ENCODE measurements at places on chromosomes 4 and X.

DNA sequence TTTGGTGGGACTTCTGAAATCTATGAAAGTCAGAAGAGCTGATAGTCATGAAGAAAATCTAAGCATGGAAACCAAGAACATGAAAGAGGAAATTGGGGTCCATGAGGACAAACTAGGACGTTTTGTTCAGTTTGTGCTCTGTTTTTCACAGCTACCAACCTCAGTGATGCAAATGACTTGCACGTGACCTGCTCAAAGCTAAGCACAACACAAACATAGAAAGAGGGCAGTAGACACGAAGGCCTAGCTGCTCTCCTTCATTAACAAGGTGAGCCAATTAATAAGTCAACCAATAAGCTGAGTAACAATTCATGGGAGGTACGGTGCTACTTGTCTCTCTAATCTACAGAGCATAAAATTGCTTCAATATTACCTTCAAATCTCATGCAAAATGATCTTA, 684.1 kb downstream of the TRAM1L1 start:
- no peak for DNase-seq

- no peak for DNase-seq
These were observed 439.8 kb downstream of the NLGN4X start for GRCh38 chrX:5788910-5789309.

DNA sequence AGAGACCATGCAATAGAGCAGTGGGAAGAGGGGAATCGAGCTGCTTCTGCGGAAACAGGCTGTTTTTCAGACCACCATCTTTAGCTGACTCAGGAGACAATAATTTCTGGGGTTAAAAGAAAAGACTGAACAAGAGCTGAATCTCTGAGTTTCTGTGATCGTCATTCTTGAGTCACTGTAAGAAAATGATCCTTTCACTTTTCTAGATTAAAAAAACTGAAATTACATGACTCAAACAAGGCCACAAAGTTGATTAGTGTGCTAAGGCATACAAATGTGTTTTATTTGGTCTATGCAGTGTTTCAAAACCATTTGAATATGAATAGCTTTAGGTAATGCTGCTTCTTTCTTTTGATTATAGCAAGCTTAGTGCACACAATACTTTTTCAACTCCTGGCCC, 194.4 kb upstream of the RPL34 start:
- no peak for DNase-seq

GRCh38 chrX:135973025-135973547, 702 bp downstream of the MMGT1 start:
- DNase-seq: no peak

DNA sequence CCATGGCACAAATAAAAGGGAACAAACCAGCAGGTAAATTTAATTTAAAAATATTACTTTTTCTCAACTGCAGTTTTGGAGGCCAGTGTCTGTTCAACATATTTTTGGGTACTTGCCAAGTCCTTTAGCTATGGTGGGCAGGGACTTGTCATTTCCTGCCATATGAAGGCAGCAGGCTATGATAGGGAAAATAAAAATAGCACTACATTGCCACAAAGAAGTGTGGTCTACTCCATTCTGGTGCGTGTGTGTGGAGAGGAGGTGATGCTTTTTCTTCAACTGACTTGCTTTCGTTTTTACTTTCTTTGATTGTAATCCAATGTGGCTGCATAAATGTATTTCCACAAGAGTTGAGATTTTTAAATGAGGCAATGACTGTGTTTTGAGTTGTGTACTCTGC, 17.2 kb downstream of the GPR174 start:
- DNase-seq: peak; percentile 9

DNA sequence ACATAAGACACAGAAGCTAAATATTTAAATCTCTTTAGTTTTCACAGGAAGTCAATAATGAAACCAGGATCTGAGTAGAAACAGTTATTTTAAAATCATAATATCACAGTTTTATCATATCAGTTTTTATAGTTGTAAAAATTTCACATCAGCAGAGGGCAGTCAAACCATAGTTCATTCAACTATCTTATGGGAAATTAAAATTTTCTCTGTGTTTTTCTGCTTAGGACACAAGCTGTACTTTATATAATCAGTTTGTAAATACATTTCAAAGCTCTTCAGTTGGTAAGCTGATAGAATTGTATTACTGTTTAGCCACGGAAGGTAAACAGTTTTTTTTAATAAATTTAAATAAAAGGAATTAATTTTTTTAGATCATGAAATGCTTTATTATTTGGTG, 204.8 kb upstream of the NUDT6 start:
- no peak for DNase-seq

GRCh38 chr4:186725469-186726425, 2.1 kb upstream of the FAT1 start:
- DNase-seq: no peak

- DNase-seq: no peak
These were observed 387.3 kb upstream of the ADGRL3 start for GRCh38 chr4:60812811-60813210.

DNA sequence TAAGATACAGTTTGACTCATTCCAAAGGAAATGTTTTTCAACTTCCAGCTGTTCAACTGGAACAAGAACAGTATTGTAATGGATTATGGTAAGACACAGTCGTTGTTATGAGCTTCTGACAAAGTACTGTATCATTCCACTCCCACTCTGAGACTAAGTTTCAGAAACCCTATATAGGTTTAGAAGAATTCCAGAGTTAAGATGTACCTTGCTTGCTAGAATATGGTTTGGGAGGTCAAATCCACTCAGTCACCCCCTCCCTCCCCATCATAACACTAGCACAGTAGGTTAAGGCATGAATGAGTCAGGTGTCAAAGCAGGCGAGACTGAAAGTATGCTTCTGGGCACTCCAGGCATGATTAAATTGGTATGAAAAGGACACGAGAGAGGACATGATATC, 339.7 kb downstream of the DMD start:
- no peak for DNase-seq

- no peak for DNase-seq
These were observed 41.8 kb downstream of the PALLD start for GRCh38 chr4:168538632-168539031.

DNA sequence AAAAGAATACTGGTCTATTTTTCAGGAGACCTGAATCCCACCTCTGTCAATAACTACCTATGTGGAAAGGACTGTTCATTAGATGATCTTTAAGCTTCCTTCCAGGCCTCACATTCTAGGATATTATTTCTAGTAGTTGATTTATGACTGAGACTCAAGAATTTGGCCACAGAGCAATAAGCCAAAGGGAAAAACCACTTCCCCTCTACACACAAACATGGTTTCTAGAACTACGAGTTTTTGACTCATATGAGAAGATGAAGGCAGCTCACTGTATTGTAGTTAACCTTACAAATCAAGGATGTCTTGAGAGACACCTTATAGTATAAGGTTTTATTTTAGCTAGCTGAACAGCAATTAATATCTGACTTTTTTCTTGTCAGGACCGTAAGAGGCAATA, 36.9 kb upstream of the GDPD2 start:
- no peak for DNase-seq

DNA sequence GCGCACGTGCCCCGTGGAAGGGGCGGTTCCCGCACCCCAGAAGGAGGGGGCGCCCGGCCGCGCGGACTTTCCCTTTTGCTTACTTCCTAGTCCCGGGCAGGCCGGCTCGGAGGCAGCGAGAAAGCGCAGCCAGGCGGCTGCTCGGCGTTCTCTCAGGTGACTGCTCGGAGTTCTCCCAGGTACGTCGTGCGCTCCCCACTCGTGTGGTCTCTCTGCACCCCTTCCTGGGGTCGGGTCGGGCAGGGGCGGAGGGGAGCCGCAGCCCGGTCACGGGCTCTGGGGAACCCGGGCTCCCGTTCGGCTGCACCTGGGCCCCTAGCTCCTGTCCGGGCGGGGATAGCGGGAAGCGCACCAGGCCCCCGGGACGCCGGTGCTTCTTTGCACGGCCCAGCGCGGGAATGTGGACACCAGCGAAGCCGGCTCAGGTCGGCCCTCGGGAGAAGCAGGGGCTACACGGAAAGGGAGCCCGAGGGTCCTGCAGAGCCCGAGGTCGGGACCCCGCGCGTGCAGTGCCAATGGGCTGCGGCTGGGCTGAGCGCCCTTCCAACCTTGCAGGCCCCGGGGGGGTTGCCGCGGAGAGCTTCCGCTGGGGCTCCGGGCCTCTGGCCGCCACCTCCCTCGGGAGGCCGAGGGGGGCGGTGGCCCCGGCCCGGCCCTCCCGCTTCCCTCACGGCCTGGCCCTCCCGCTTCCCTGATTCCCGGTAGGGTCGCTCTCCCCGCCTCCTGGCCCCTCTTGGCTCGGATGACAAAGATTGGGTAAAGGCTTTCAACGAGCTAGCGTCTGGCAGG, at the start of gene TLR2:
Gene TLR2, plus strand, starts transcription at position 99 of the 789 bp plus-strand sequence. CDS start 18,628 bp downstream, outside the sequence.
- DNase-seq: peak; percentile 33

GRCh38 chrX:75151827-75152592, 4.1 kb downstream of the ABCB7 start:
- DNase-seq: no peak

DNA sequence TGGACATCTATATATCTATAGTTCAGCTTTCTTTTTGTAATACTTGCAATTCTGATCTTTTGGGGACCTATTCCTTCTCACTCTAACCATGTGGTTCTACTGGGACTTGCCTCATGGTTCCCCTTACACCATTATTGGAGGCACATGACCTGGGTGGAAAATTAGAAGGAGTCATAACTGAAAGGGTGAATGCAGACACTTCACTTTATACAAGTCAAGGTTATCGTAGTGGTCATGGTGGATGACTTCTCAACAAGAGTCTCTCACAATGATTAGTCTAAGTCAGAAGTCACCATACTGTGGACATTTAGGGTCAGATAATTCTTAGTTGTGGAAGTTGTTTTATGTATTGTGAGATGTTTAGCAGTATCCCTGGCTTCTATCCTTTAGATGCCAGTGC, 10.5 kb upstream of the EIF4E start:
- DNase-seq: no peak

DNA sequence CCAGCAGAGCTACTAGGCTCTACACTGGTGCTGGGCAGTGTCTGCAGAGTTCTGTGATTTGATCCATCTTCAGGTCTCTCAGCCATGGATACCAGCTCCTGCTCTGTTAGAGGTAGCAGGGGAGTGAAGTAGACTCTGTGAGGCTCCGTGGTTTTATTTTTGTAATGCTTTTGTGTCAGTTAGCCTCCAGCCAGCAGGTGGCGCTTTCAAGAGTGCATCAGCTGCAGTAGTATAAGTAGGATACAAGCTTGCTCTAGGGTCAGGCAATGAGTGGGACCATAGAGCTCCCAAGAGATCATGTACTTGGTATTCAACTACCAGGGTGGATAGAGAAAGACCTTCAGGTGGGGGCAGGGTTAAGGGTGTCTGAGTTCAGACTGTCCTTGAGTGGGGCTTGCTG, 362.5 kb upstream of the TRAM1L1 start:
- no peak for DNase-seq

DNA sequence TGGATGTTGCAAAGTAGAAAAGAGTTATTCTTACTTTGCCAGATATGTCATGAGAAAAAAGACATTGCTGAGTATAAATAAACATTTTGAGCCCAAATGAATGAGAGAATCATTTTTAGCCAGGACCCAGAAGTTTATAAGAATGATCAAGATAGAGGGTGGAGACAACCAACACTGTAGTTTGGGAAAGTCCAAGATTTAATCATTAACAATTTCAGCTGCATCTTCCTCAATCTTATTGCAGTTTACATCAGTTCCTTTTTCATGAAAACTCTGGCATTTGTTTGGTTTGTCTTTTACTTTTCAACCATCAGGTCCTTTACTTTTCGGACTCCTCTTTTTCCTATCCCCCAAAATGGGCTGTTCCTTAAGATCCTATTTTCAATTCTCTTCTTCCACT, 645.9 kb downstream of the ANKRD50 start:
- no peak for DNase-seq

Data from stimulated activated CD8-positive, alpha-beta memory T cell treated with anti-CD3 and anti-CD28 coated beads, Interleukin-2, amount 100 ng/mL, for 1 hour (primary cell).